Muscle of back (tissue), 13 donors: ENCODE measurements at places on chromosomes 7 and 10. TPM values are rescaled to one million over a fixed set of nuclear protein-coding genes. Genes with fewer than 3 reads are reported as not detected.

Gene SHOC2
- 31.3 TPM for polyA plus RNA-seq

Gene ABCB1
- polyA plus RNA-seq = 0.31 TPM

Gene PTF1A
- polyA plus RNA-seq = not detected

DNA sequence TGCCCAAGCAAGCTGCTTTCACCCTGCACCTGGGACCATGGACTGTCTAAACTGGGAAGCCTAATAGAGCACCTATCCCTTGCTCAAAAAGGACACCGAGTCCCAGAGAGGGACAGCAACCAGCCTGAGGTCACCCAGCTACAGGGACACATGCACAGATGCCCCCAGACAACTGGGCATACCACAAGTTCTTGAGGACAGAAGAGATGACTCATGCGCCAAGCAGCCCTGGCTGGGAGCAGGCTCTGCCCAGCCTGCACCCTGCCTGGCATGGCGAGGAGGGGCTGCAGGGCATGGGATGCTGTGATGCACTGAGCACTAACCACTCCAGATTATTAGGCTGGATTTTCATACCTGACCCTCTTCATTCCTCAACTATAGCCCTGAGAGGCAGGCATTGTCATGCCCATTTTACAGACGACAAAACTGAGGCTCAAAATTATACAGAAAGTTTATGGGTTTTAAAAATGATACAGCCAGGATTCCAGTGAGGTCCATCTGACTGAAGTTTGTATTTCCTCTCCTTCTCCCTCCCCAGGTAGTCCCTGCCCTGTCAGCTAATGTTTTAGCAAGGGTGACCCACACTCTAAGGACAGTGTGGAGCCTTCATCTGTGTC lies 289.3 kb upstream of the ZMIZ1 start:
- no peak for DNase-seq

DNA sequence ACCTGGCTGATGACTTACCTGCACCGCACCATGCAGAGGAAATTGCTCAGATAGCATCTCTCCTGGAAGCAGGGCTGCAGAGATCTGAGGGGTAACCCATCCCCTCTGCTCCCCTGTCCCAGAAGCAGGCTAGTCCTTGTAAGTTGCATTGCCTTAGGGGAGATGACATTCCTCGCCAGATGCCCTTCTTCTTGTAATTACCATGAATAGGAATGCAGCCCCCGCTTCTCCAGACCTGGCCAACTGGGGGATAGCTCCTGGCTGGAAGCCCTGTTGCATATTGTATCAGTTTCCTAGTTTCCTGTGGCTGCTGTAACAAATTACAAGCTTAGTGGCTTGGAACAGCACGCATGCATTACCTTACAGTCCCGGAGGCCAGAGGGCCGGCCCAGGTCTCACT lies 47.5 kb upstream of the EN2 start:
- DNase-seq = no peak

DNA sequence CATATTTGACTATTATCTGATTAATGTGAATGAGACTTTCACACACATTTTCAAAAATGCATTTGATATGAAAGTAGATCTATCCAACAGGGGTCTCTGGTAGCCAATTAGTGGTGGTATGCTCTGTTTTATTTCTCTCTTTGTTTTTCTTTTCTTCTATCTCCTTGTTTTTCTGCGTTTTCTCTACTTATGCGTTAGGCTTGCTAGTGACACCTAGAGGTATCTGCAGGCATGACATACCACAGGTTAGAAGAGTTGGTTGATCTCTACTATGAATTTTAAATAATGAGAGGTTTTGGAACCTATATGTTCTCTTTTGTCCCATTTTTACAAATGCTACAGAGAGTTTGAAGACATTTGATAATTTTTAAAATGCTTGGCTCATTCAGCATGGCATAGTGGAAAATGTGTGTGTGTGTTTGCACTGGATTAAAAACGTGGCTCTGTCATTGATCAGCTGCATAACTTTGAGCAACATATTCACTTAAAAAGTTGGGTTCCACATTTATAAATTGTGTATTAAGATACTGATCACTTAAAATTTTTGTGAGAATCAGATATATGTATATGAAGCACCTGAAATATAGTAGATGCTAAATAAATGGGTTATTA lies 28.1 kb upstream of the PLXDC2 start:
- peak; percentile 27 for DNase-seq

DNA sequence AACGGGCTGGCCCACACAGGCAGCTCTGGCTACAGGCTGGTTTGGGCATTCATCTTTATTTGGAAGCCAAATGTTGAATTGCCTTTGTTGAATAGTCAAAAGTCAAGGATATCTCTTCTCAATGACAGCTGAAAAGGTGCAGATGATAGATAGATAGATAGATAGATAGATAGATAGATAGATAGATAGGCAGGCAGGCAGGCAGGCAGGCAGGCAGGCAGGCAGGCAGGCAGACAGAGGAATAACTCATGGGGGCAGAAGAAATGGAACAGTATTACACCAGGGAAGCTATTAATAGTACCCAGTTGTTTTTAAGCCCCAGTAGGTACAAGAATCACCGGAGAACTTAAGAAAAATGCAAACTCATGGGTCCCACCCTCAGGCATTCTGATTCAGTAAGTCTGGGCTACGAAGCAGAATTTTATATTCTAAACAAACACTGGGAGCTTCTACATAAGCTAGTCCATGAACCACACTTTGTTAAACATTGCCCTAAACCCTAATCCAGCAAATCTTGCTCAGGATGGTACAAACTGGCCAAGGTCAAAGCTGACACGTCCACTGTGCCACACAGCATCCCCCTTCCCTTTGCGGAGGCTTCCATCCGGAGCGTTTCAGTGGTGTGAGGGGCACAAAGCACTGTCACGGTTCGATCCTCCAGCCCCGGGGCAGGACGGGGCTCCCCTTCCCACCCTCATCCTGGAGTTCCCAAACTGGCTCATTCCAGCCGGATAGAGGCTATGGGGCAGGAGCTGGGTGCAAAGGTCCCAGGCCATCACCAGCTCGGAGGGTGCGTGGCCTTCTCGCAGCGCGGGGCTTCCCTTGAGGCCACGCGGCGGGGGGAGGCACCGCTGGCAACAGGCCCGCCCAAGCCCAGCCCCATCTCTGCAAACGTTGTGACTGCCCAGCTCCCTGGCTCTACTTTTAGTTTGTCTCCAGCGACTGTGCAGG lies 6.7 kb downstream of the PRKAG2 start:
- no peak for DNase-seq

- DNase-seq = no peak
Observed at GRCh38 chr7:151249034-151249731, 689 bp upstream of the SMARCD3 start.

- DNase-seq = peak; percentile 92
Observed at GRCh38 chr10:102583435-102584417, 60.6 kb upstream of the TRIM8 start.

- DNase-seq = peak; percentile 44
Observed at GRCh38 chr7:47371733-47372368, 210.1 kb downstream of the TNS3 start.

DNA sequence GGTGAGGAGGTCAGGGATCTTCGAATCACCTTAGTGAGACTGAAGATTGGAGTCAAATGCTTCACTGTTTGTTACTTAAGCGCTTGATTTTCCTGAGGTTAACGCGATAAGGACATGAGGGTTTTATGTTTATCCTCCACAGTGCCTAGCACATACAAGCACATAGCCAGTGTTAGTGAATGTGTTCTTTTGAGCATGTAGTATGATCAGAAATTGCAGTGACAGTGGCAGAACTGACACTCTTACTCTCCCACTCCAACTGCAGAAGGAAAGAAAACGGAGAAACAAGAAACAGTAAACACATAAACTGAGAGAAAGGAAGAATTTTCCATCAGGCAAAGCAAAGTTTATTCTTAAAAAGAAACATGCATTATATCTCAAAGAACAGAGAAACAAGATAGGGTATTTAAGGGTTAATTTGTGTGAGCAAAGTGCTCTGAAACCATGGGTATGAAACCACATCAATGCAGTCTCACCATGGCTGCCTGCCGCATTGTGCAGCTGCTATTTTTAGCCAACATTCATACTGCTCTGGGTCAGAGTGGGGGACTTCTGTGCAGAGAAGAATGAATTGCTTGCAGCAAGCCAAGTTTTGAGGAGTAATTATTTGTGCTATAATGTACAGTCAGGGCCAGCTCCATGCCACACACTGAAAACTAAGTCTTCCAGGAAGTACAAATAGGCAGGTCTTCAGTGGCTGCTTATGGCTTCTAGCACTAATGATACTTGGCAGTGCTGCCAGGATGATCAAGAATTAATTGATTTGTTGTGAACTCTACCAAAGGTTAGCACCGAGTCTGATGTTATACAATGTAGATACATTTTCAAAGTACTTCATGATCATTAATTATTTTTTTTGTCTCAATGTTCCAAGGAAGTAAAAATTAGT lies 152.0 kb downstream of the MACC1 start:
- peak; percentile 37 for DNase-seq

DNA sequence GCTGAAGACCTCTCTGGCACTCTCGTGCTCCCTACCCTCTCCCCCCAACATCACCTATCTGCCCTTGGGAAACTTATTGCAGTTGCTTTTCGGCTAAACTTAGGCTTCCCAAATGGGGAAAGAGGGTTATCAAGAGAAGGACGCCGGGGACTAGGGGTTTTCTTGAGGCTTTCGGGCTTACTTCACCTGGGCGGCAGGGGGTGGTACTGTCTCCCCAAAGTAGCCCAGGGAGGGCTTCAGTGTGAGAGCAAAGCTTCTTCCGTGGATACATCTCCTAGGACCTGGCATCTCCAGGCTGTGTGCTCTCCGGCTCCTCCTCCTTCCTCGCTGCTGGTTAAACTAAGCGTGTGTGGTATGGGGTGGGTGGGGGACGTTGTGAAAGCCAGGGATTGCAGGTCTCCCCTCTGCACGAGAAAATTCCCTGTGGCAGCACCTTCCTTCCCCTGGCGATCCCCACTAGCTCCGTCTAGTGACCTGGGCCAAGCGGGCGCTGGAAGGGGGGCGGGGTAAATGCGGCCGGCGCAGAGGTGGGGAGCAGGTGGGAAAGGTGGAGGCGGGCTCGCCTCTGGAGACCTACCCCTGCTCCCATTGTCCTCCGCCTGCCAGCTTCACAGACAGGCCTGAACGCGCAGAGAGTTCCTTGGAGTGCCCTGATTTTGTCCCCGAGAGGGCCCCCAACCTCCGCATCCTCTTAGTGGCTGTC lies 1.1 kb downstream of the PLXDC2 start:
- DNase-seq = no peak

DNA sequence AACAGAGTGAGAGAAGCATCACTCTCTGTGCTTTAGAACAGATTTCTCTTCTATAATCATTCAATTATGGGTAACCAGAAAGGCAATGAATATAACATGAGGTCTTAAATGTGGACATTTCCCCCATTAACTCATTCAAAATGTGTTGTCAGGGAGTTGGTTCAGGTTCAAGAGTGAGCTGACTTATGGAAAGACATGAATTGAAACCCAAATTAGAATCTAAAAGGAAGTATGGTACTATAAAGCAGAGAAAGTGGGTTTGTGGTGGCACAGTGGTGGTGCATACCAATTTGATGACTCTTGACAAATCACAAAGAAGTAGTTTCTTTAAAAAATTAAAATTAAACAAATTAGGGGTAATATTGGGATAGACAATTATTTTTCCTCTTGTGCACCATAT lies 114.6 kb upstream of the MEOX2 start:
- DNase-seq = no peak

- DNase-seq = no peak
Observed at GRCh38 chr7:77395626-77396025, 20.5 kb downstream of the GSAP start.

DNA sequence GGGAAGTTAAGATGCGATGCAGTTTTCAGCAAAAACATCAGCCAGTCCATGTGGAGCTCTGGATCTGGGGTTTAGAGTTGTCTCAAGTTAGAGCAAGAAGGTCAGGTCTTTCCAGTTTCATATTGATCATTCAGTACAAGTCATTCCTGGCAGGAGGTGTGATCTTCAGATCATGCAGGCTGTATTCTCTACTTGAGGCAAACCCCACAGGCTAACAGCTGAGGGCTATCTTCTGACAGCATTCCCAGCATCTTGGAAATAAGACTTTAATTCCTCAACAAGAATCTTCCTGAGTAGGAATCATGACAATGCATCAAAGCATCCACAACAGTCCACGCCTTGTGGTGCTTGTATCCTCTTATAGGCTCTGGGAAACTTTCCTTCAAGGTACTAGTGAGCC lies 94.9 kb upstream of the ZNF438 start:
- no peak for DNase-seq

DNA sequence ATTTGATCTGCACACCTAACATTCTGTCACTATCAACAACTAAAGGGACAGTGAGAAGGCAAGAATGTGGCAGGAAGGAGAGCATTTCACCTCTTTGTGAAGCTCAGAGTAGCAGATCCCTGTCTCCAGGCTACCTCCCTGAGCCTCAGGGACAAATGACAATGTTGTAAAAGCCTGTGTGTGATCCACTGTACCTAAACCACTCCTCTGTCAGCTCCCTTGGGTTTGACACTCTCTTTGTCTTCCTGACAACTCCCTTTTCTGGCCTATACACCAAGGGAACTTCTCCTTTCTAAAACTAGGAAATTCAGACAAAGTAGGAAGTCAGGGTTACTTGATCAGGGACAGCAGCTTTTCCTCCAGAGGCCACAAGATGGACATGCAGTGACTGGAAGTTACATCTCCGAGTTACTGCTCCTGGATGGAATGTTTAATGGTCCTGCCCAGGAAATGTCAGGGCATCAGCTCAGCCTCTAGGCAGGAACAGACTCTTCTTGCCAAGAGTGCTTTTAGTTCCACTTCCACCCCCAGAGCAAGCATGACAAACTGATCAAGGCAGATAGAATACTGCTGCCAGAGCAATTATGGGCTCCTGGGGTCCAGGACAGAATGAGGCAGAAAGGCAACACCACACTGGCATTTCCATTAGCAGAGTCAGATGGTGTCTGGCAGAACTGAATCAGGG lies 1014.5 kb upstream of the LRRTM3 start:
- DNase-seq = peak; percentile 10

DNA sequence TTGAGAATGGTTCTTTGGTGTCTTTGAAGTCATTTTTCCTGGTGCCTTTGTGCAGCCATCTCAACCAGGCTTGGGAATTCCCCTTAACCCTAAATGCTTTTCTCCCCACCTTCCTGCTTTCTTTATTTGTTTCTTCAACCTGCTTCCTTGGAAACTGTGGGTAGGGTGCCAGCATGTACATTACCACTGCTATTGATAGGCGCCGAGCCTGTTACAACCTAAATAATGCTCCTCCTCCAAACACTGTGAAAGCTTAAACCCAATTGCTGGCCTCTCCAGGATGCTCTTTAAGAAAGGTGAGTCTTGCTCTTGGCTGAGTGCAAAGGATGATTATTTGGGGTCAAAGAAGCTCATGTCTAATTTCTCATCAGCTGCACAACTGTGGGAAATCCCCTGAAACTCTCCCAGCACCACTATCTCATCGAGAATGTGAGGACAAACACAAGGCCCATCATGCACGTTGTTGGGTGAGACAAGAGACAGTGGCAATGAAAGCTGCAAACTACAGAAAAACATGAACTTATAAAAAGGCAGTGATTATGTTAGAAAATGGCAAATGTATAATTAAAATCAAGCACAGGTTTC lies 285.5 kb upstream of the IGFBP3 start:
- DNase-seq = no peak
